ENCODE measurements at places on chromosomes 3 and 15.
A peak's percentile ranks its signal among the peaks of the same experiment; 100 is the strongest.

DNA sequence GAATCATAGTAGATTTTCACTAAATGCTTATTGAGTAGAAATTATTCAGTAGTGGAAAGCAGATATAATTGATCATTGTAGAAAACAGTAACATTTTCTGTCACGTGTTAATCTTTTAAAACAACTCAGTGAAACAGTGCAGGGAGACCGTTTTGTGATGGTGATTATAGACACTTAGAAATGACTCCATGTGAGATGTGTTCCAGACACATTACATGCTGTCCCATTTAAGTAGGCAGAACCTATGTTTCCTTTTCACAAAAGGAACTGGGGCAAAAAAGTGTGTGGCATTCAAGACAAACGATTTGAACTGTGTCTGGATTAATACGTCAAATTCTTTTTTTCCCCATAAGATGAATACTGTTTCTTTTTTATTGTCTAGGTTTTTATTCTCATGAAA, 126.5 kb downstream of the TCF12 start:
- no peak for DNase-seq

GRCh38 chr3:72181251-72181650, 396.3 kb upstream of the PROK2 start:
- no peak for DNase-seq

- no peak for DNase-seq
Measured at GRCh38 chr15:50993598-50993997, 85.1 kb downstream of the AP4E1 start.

DNA sequence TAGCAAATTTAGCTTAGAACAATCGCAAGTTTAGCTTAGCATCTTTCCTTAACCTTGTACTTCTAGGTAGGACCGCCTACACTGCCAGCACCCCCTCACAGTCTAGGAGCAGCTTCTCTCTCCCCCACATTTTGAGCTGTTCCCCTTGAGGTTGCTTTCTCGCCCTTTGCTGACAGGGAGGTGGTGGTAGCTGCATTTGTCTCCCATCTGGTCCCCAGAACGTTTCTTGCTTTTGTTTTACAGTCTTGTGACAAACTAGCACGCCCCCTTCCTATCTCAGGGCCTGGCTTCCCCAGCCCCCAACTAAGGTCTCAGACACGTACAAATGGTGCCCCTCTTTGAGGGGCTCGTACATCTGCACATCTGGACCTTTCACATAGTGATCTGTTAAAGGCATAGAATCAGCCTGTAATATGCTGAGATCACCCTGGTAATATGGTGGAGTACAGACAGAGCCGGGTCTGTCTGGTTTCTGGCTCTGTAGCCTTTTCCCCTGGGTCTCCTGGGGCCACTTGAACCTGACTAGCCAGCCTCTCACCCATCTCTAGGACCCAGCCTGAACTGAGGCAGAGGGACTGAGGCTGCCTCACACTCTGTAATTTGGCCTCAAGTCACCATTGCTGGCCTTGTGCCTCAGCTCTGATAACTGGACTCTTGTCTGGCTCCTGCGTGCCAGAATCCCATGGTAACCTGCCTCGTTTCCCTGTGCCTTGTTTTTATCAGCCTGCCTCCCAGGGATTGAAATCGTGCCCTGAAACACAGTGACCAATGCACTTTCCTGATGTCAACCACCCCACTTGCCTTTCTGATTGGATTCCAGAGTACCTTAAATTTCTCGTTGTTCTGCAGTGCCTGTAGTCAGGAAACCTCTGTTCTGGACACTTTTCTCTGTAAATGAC, 27.7 kb downstream of the CRTC3 start:
- peak; percentile 61 for DNase-seq

DNA sequence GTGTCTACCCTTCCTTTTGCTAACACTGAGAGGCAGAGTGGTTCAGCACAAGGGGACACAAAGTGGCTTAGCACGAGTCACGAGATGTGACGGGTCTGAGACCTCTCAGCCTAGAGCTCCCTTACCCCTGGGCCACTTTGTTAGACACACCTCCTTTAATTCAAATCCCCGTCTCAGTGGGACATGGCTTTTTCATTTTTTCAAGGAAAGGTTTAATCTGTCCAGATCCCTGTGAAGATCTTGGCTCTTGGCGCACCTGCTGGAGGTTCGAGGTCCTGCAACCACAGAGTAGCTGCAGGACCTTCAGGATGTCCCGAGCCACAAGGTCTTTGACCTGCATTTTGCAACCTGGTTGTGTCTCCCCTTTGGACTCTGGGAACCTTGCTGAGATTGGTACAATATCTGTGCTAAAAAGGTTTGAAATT, 52.0 kb downstream of the LPP start:
- no peak for DNase-seq

DNA sequence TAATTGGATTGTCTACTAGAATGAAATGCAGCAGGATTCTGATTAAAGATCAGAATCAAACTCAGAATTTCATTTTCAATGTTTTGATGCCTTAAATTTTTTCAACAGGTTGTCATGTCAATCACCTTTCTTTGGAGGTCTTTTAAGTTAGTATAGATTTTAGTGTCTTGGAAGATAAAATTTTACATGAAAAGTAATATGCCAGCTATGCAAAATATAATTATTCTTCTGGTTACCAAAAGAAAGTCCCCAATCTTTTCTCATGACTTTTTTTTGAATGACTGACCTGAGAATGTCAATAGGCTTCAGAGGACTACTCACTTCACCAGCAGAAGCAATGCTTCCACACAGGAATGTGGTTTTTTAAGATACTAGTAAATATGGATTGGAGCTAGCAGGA, 4.3 kb downstream of the FGF7 start:
- DNase-seq = no peak

GRCh38 chr15:84714821-84715220, 1.1 kb downstream of the SEC11A start:
- DNase-seq = no peak

GRCh38 chr3:123712077-123712860, 127.4 kb upstream of the HACD2 start:
- no peak for DNase-seq

GRCh38 chr3:11499144-11499543, 144.6 kb downstream of the VGLL4 start:
- DNase-seq = no peak

- no peak for DNase-seq
Measured at GRCh38 chr3:9233814-9234600, 15.4 kb downstream of the SRGAP3 start.

DNA sequence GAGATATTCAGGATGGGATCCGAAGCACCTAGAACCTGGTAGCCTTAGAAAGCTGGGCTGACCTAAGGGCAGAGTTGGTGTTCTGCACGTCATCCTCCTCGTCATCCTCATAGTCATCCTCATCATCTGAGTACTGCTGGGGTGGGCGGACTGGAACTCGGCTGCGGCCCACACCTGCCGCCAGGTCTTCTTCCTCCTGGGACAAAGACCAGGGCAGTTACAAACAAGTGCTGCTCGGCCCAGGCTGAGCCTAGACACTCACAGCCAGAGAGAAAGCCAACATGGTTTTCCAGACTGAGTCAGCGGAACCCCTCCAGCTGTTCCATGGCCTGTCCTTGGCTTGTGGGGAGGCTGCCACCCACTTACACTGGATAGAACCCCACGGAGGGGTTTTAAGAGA, 40.5 kb downstream of the SEMA3G start:
- DNase-seq = no peak

DNA sequence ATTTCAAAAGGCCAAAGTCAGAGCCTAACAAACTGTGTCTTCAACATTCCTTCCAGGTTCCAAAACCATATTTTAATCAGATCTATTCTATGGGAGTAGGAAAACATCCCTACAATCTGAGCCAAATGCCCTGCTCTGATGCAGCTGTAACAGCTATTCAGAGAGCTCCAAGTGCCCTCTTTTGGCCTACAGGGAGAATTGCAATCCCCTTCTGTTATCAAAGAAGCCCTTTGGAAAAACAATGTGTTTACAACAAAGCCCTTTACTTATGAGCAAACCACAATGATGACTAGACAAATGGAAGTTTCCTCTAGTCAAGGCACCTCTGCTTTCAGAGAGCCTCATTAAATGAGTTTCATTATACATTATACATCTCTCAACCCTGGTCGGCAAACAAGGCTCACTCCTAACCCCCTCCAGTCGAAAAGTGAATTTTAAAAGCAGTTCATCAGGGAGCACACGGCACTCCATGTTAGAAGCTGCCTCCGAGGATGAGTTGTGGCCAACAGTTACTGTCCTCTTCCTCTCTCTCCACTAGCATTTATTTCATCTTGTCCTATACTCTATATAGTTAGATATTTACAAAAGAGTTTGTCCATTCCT, 42.6 kb upstream of the TMCO5A start:
- peak; percentile 79 for DNase-seq

GRCh38 chr3:24261521-24261920, 233.1 kb downstream of the THRB start:
- peak; percentile 56 for DNase-seq

- DNase-seq = no peak
Measured at GRCh38 chr15:41501931-41502794, 8.5 kb downstream of the ITPKA start.

GRCh38 chr3:87000940-87001339, 10.0 kb upstream of the VGLL3 start:
- DNase-seq = no peak

GRCh38 chr3:29898171-29898965, 617.5 kb downstream of the RBMS3 start:
- no peak for DNase-seq

DNA sequence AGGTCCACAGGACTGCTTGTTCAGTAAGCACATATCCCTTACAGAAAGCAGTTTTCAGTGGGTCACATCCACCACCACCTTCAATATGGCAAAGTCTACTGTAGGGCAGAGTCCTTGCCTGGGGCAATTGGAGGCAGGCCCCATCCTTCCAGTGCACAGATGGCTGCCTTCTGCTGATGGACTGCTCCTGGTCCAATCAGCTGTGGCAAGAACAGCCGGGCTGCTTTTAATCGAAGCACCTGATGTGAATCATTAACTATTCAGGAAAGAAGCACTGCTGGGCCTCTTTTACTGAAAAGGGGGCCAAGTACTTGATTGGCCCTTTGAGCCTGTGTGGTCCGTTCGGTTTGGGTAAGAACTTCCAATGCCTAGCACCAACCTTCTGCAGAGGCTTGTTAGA, 24.4 kb downstream of the LARS2 start:
- no peak for DNase-seq

DNA sequence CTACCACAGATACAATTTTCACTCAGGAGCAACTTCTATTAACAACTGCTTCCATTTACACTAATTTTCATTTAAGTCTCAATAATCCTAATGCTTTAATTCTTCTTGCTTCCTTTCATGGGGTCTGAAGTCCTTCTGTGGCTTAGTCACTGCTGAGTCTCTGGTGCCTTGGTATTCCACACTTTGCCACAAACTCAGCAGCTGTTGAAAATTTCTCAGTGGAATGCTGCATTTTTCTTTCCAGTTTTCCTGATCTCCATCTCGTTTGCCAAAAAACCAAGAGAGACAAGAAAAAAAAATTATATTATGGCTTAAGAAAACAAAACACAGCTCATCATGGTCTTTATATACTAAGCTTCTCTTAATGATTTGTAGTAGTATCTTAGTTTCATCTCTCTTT, 269.2 kb upstream of the AZI2 start:
- DNase-seq = no peak
